Activated naive CD8-positive, alpha-beta T cell treated with anti-CD3 and anti-CD28 coated beads for 36 hours (primary cell): ENCODE measurements at places on chromosomes 11 and 22. TPM values are rescaled to one million over a fixed set of nuclear protein-coding genes. Genes with fewer than 3 reads are reported as not detected.

- H3K4me1 ChIP-seq: no peaks in the 10 kb centered on the region
- peak overlapping the region; percentile 47 for H3K27ac ChIP-seq
- no peaks in the 10 kb centered on the region for H3K27me3 ChIP-seq
- peak overlapping the region; percentile 26 for H3K4me3 ChIP-seq
Measured at GRCh38 chr11:117195258-117195657, 3.9 kb upstream of the TAGLN start.

- H3K4me3 ChIP-seq: no peak overlapping the region
- no peak overlapping the region for H3K27ac ChIP-seq
- DNase-seq: no peak
- peaks cover 20% of the 10 kb centered on the region for H3K36me3 ChIP-seq
- H3K27me3 ChIP-seq: no peaks in the 10 kb centered on the region
- peaks cover 59% of the 10 kb centered on the region for H3K4me1 ChIP-seq
Measured at GRCh38 chr11:74001822-74002286, 7.0 kb downstream of the UCP3 start.

GRCh38 chr22:38735126-38735464 is 20.7 kb downstream of the SUN2 start:
- H3K36me3 ChIP-seq: peaks cover 20% of the 10 kb centered on the region
- H3K27me3 ChIP-seq: no peaks in the 10 kb centered on the region
- DNase-seq: no peak
- no peak overlapping the region for H3K4me3 ChIP-seq
- peak overlapping the region; percentile 72 for H3K27ac ChIP-seq

Gene CARD18
- not detected for total RNA-seq

GRCh38 chr11:114820621-114821020 is 142.3 kb downstream of the NXPE2 start:
- no peak overlapping the region for H3K4me3 ChIP-seq
- H3K27me3 ChIP-seq: peaks cover 3% of the 10 kb centered on the region
- no peak for DNase-seq
- no peaks in the 10 kb centered on the region for H3K4me1 ChIP-seq

- H3K27ac ChIP-seq: no peak overlapping the region
- no peaks in the 10 kb centered on the region for H3K36me3 ChIP-seq
Measured at GRCh38 chr11:110571081-110571720, 141.0 kb downstream of the ARHGAP20 start.
